ENCODE measurements at places on chromosomes 1 and 21. TPM values are rescaled to one million over a fixed set of nuclear protein-coding genes. Genes with fewer than 3 reads are reported as not detected.
A peak's percentile ranks its signal among the peaks of the same experiment; 100 is the strongest.

GRCh38 chr1:90952906-90953305 lies 68.9 kb downstream of the ZNF644 start:
- H3K27me3 ChIP-seq, result no peaks in the 10 kb centered on the region
- no peak overlapping the region for H3K4me3 ChIP-seq
- no peak overlapping the region for H3K27ac ChIP-seq

DNA sequence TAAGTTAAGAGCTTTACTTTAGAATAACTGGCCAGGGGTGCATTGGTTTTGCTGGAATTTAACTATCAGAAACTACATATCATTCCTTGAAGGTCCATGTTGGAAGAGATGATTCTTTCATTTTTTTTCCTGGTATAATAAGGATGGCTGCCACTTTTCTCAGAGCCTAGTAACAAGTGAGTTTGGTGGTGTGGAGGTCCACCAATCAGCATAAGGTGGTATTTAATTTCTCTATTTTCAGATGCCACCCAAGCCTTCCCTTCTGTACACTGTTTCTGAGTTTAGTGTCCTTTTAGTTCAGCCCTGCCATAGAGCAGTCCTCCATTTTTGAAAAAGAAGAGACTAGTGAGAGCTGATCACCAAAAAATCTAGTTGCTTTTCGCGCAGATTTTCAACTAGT lies 386.3 kb downstream of the USP25 start:
- H3K36me3 ChIP-seq, result no peaks in the 10 kb centered on the region
- no peaks in the 10 kb centered on the region for H3K27me3 ChIP-seq
- DNase-seq, result no peak
- H3K4me1 ChIP-seq, result no peaks in the 10 kb centered on the region
- no peak overlapping the region for H3K4me3 ChIP-seq

GRCh38 chr1:33429856-33430691 lies 821 bp downstream of the PHC2 start:
- H3K4me3 ChIP-seq, result peak overlapping the region; percentile 71
- H3K27me3 ChIP-seq, result peaks cover 41% of the 10 kb centered on the region
- DNase-seq, result peak; percentile 46
- peaks cover 22% of the 10 kb centered on the region for H3K4me1 ChIP-seq
- no peak overlapping the region for H3K27ac ChIP-seq

GRCh38 chr21:30101967-30102366 lies 64.6 kb downstream of the CLDN17 start:
- no peaks in the 10 kb centered on the region for H3K36me3 ChIP-seq
- peaks cover 8% of the 10 kb centered on the region for H3K4me1 ChIP-seq
- no peak for DNase-seq
- no peak overlapping the region for H3K27ac ChIP-seq
- no peaks in the 10 kb centered on the region for H3K27me3 ChIP-seq
- no peak overlapping the region for H3K4me3 ChIP-seq

The DTL gene
- total RNA-seq, result 47.7 TPM

The FMO4 gene
- total RNA-seq, result 1.0 TPM

Measured in GM23338 (cell line).